ENCODE measurements at places on chromosomes 5 and 9.
A peak's percentile ranks its signal among the peaks of the same experiment; 100 is the strongest.

- DNase-seq = no peak
Measured at GRCh38 chr9:95029720-95030119, 287.8 kb downstream of the FANCC start.

DNA sequence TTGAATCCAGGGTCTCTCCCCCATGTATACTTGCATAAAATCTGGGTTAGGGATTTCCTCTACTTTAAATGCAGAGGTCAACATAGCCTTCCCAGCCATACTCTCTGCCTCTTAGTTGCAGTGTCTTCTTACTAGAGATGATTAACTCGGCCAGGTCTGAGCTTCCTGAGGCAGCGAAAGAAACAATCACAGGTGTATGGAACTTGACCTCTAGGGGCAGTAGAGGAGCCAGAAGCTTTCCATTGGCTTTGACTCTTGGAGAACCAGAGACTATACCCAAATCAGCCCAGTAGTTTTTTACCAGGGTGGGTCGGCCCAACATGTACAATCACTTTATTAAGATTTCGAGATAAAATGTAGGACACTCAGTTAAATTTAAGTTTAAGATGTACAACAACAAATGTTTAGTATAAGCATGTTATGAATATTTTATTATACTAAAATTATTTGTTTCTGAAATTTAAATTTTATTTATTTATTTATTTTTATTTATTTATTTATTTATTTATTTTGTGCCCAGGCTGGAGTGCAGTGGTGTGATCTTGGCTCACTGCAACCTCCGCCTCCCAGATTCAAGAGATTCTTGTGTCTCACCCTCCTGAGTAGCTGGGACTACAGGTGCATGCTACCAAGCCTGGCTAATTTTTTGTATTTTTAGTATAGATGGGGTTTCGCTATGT lies 48.0 kb upstream of the DMRT3 start:
- no peak for DNase-seq

DNA sequence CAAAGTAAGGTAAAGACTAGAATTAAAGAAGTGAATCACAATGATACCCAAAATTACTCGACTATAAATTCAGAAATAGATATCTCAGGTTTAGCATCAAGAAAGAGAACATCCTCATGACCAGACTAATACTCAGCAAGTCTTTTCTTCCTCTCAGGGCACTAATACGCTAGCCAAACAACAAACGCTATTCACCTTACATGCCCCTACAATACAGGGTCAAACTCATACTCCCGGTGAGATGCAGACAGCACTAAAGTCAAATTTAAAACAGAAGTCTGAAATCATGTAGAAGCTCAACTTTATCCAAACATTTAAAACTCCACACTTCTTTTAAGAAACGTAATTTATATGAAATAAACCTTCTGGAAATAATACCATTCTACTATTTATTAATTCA lies 5.6 kb downstream of the PFDN1 start:
- no peak for DNase-seq

DNA sequence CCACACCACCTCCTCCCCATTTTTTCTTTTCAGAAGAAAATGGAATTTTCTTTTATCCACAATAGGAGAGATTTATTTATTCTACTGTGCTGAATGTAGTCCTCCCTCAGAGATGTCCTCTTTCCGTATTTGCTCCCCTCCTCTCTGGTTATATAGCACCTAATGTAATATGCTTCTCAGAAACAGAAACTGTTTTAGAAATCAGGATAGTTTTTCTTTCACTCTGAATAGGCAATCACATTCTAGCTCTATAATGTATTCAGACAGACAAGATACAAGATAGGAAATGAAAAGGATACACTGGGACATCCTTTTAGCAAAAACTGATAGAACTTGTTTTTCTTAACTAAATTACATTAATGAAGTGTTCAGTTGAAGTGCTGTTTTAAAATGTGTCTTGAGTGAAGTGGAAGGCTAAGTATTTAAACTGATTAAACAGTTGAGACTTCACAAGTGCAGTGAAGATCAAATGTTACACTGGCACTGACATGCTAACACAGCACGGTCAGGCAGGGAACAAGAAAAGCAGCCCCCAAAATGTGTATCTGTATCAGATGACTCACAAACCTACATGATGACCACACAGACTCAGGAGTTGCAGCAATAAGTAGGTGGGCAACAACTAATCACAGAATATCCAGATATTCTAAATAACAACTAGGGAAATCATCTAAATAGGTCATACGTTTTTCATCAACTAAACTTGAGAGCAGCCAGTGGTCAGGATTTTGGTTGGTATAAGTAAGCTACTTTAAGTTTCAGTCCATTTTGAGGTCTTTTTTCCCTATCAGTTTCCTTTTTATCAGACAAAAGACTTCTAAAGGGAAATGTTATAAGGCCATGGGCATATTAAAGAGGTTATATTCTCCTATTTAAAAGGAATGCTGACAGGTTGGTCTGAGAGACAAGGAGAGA lies 260.4 kb downstream of the MLLT3 start:
- no peak for DNase-seq

DNA sequence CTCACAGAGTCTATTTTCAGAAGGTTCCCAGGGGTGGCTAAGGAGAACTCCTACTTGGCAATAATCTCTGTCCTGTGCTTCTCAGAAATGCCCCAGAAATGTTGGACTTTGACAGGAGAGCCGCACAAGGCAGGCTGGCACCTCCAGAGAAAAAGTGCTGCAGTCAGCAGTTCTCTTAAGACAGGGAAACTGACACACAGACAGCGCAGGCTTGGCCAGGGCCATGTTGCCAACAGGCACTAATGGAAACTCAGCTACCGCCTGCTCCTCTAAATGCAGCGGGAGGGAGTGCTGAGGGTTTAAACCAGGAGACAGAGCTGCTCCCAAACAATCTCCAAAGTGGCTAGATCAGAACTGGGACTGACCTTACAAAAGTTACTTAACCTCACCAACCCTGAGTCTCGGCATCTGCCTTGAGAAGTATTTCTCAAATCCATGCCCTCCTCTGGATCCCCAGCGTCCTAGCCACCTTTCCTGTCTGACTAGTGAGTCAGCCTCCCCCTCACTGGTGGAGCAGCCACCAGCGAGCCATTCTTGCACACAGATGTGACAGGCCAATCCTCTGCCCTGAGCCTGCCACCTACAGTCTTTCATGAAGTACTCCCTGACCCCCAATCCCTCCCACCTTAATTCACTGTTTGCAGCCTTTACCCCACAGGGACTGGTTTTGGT lies 186.4 kb downstream of the CDK5RAP2 start:
- DNase-seq = no peak

GRCh38 chr5:113778147-113778546 lies 264.7 kb downstream of the YTHDC2 start:
- DNase-seq = no peak

DNA sequence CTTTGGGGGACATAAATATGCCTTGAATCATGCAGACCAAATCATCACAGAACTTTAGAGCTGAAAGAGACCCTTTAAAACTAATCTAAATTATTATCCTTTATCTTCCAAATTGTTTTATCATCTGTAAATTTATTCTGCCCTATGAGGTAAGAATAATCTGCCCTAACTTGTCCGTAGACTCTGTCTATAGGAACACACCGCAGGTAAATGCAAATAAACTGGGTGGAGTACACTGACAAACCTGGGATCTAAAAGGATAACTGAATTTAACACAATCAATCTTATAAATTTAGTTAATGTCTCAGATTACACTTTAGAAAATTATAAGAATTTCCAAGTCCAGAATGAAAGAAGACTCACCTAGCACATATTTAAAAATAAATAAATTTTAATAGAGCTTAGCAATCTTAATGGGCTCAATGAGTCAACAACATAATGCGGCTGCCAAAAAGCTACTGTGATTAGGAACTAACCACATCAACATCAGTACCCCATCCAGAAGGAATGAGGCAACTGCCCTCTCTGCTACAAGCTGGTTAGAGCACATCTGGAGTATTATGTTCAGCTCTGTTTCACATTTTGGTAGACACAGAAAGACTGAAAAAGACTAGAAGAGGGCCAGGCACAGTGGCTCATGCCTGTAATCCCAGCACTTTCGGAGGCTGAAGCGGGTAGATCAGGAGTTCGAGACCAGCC lies 5.6 kb downstream of the MEGF9 start:
- DNase-seq = no peak

DNA sequence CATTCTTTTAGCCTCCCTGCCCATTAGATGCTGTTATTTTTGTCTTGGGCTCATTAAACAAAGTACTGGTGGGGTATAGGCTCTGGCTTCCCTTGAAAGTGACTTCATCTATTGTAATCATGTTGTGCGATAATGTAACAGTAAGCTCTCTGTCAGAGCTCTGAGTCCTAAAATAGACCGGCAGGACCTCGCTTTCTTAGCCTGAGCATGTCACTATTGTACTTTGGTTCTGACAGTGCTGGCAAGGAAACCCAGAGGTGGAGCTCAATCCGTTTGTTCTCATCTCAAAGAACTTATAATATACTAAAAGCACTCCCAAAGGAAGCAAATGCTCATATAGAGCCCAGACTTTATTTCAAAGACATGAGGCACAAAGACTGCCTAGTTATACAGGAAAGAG lies 339.1 kb upstream of the CCNH start:
- DNase-seq = no peak

GRCh38 chr5:28374492-28374967 lies 1336.1 kb upstream of the CDH9 start:
- no peak for DNase-seq

GRCh38 chr5:87127956-87128687 lies 139.6 kb upstream of the RASA1 start:
- DNase-seq = no peak

GRCh38 chr5:60633341-60633740 lies 66.6 kb downstream of the DEPDC1B start:
- DNase-seq = no peak

DNA sequence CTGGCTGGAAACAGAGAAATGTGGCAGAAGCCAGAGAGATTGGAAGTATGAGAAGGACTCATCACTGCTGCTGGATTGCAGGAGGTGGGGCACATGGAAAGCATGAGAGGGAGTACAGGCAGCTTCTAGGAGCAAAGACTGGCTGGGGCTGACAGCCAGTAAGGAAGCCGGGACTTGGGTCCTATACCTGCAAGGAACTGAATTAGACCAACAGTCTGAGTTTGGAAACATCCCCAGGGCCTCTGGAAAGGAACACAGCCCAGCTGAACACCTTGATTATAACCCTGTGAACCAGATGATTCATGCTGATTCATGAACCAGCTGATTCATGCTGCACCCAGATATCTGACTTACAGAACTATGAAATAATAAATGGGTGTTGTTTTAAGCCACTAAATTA lies 93.4 kb downstream of the OSTF1 start:
- no peak for DNase-seq

- peak; percentile 37 for DNase-seq
Measured at GRCh38 chr9:96020792-96021550, 145.5 kb downstream of the ERCC6L2 start.

- DNase-seq = no peak
Measured at GRCh38 chr9:73643379-73644013, 491.8 kb downstream of the ANXA1 start.

DNA sequence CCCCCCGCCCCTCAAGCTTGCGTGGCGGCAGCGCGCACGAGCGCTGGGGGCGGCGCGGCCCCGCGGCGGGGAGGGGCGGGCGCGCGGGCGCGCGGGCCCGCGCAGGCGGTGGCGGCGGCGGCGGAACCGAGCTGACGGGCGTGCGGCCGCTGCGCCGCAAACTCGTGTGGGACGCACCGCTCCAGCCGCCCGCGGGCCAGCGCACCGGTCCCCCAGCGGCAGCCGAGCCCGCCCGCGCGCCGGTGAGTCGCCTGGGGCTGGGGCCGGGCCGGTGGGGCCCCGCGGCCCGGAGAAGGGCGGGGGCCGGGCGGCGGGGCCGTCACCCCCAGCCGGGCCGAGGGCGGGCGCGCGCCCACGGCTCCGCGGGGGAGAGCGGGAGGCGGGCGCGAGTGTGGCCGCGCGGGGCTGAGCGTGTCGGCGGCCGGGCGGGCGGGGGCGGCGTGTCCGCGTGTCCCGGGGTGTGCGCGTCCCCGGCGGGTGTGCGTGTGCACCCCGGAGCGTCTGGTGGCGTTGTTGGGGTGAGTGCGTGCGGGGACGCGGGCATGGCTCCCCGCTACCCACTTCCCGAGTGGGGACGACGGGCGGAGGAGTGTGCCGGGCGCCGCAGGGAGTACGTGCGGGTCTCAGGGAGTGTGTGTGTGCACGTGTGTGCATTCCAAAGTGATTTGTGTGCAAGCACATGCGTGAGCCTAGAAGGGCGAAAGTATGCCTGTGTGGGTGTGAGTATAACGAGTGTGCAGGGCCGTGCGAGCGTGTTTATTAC lies at the start of gene NEK6:
NEK6 (plus strand) TSS at position 106 of the 763 bp plus-strand sequence. CDS start 44,016 bp downstream, outside the sequence.
- DNase-seq = peak; percentile 6

GRCh38 chr9:15786616-15787015 lies 233.8 kb downstream of the CCDC171 start:
- no peak for DNase-seq

- peak; percentile 78 for DNase-seq
Measured at GRCh38 chr9:131656356-131657036, 83.4 kb downstream of the RAPGEF1 start.

DNA sequence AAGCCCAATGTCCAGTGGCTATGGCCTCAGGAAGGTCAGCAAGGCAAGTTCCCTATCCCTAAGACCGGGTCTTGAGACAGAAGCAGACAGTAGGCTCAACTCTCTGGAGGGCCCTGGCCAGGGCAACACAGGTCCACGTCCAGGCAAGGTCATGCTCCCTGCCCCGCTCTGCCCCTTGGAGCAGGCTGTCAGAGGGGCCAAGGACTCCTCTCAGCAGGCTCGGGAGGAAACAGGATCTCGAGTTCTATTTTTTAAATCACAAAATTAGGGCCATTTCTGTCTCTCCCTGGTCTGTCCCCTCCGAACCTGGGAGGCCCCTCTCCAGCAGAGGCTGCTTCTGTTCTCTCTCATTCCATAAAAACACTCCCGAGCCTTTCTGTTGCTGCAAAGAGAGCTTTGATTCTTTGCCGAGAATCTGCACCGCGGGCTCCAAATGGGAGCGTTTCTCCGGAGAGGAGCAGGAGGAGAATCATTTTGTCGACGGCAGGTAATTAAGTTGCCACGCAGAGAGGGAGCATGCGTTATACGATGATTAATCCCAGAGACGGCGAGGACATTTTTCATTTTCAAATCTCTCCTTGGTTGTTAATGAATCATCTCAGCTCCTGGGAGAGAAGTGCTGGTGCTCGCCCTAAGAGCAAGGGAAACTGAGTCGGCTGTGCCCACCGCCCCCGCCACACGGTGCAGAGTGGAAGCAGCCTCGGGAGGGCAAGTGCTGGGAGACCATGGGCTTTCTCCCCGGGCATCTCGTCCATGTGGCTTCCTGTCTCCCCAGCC lies 24.5 kb upstream of the FCN1 start:
- no peak for DNase-seq

- no peak for DNase-seq
Measured at GRCh38 chr5:107393851-107394250, 276.9 kb downstream of the EFNA5 start.

DNA sequence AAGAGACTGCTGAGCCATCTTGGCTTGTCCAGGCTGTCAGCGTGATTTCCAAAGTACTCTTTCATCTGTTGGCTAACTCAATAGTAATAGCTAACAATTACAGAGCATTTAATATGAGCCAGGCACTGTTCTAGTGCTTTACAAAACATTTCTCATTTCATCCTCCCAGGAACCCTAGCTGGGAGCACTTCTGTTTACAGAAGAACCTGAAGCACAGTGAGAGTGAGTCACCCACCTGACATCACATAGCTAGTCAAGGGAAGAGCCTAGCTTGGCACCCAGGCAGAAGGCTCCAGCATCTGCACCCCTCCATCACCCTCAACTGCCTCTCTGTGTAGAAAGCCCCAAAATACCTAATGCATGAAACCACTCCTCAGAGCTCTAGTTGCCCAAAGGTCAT lies 57.5 kb upstream of the IQGAP2 start:
- DNase-seq = no peak

GRCh38 chr5:159442206-159442850 lies 112.0 kb upstream of the IL12B start:
- DNase-seq = no peak

Measured in CD4-positive, alpha-beta T cell (primary cell).